ENCODE measurements at places on chromosomes 6 and 20.

DNA sequence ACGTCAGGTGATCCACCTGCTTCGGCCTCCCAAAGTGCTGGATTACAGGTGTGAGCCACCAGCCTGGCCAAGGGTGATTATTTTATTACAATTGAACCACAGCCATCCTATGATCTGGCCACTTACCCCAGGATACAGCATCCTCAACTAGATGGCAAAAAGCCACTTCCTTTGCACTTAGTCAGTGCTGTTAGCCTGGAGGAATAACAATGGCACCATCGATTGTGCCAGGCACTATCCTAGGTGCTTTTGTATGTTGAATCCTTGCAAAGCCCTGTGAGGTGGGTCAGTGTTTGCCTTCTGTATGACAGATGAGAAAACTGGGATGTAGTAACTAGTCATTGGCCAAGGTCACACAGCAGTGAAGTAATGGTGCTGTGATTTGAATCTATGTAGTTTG is 11.2 kb upstream of the TTPAL start:
- no peak for DNase-seq

- DNase-seq = no peak
Measured at GRCh38 chr6:26360451-26361416, 4.3 kb upstream of the BTN3A2 start.

- no peak for DNase-seq
Measured at GRCh38 chr6:3701631-3702030, 49.9 kb downstream of the PXDC1 start.

GRCh38 chr6:157033428-157034140 is 256.4 kb downstream of the ARID1B start:
- DNase-seq = no peak

DNA sequence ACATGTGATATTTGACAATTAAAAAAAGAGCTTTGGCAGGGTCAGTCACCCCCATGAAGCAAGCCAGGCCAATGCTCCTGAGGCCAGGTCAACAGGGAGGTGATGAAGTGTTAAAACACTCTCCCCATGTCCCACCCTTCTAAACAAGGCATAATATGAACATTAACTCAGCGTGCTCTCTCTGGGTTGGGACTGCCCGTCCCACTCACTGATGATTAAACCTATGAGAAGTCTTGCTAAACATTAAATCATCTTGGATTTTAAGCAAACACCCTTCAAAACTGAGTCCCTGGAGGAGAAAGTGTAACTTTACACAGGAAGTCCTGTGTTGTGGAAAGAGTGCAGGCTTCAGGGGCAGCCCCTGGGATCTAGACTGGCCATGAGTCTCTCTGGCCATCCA is 558.5 kb downstream of the CD83 start:
- no peak for DNase-seq

DNA sequence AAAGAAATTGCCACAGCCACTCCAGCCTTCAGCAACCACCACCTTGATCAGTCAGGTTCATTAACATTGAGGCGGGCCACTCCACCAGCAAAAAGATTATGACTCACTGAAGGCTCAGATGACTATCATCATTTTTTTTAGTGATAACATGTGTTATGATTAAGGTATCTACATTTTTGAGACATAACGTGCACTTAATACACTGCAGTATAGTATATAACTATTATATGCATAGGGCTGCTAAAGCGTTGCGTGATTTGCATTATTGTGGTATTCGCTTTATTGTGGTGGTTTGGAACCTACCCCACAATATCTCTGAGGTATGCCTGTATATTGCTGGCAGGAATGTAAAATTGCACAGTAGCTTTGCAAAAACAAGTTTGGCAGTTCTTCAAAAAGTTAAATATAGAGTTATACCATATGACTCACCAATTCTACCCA is 6.8 kb upstream of the RIPK1 start:
- peak; percentile 75 for DNase-seq

- DNase-seq = no peak
Measured at GRCh38 chr6:15936503-15936902, 192.4 kb upstream of the MYLIP start.

DNA sequence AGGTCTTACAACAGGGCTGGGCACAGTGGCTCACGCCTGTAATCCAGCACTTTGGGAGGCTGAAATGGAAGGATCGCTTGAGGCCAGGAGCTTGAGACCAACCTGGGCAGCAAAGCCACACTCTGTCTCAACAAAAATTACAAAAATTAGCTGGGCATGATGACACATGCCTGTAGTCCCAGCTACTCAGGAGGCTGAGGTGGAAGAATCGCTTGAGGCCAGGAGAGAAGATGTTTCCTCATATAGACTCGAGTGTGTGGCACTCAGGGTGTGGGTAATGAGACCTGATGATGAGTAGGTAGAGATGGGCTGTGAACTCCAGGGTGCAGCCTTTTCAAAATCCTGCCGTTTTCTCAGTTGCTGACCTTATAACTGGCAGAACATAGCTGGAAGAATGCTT is 125.3 kb upstream of the FOXO3 start:
- no peak for DNase-seq

DNA sequence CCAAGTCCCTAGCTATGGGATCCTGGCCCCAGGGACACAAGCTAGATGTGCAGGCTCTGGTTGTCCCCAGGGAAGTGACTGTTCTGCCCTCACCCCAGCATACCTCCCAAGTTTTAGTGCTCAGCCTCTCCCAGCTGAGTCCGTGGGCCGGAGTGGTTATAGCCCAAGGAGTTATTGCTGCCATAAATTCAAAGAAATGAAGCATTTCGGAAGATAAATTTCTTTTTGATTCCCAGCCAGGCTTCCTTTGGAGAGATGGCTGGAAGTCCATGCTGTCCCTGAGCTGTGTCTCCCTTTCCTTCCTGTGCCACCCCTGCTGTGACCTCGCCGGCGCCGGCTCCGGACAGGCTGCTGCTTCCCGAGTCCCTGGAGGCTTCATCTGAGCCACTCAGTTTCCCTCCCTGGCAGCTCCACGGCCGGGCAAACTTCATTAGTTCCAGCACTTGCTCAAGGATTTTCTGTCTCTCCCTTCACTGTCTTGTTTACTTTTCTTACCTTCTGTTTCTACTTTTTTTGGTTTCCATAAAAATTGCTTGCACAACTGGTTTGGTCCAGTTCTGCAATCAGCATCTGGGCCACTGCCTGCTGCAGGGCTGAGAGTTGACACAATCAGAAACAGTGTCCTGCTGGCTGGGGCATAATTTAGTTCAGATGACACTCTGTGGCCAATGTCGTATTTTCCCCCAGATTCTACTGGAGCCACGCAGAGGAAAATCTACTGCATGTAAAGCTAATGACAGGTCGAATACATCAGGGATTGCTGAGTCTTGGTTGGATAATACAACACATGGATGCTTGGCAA is 225.5 kb downstream of the SYNDIG1 start:
- DNase-seq = no peak

DNA sequence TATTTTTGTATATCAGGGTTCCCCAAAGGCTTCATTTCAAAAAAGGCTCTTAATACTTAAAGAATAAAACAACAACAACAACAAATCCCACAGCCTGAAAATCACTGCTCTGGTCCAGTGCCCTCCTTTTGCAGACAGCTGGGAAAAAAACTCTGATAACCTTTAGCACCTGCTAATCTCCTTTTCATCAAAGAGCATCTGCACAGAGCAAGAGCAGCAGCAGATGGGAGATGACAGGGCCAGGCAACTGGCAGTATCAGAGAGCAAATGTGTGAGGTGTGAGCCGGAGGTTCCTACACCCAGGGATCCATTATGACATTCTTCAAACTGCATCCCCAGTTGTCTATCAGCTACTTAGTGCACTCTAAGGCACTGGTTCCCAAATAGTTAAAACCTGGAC is 25.7 kb downstream of the TTI1 start:
- no peak for DNase-seq

DNA sequence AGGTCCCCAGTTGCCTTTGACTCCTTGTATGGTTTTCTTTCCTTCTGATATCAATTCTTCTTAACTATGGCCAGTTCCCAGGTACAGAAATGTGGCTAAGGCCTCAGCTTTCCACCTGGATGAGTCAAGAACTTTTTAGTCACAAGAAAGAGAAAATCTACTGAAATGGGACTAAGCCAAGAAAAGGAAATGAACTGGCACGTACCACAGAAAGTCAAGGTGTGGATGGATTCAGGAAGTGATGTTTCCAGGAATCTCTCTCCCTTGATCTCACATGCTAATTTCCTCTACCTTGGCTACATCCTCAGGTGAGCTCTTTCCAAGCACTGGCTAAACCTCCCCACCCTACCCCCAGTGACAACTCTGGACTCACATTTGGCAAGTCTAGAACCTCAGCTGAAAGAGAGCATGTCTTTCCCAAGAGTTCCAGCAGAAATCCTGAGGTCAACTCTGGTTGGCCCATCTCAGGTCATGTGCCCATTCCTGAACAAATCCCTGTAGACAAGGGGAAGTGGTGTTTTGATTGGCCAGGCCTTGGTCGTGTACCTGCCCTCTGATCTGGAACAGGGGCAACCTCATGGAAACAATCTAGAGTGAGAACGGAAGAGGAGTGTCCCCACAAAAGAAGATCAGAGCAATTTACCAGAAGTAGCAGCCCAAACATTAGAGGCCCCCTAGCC is 205.3 kb downstream of the NFATC2 start:
- DNase-seq = no peak

GRCh38 chr6:42322676-42323075 is 105.0 kb upstream of the MRPS10 start:
- DNase-seq = no peak

GRCh38 chr20:13819885-13820645 is 35.2 kb downstream of the NDUFAF5 start:
- DNase-seq = peak; percentile 78

- DNase-seq = no peak
Measured at GRCh38 chr6:170253226-170253909, 37.5 kb downstream of the DLL1 start.

DNA sequence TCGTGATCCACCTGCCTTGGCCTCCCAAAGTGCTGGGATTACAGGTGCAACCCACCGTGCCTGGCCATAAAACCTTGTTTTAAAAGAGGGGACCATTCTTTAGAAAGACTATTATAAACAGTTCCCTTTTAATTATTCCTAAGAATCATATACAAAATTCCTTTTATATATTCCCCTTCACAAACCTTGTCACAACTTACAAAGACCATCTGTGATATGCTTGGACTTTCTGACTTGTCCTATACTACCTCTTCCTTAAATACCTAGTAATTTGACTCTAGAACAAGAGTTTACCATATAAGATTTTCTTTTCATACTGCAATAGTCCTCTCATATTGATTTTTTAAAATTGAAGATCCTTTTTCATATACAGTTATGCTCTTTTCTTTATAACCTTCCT is 135.8 kb upstream of the PRSS16 start:
- DNase-seq = no peak
